GM04503 (cell line): ENCODE measurements at places on chromosomes 12 and 14.

DNA sequence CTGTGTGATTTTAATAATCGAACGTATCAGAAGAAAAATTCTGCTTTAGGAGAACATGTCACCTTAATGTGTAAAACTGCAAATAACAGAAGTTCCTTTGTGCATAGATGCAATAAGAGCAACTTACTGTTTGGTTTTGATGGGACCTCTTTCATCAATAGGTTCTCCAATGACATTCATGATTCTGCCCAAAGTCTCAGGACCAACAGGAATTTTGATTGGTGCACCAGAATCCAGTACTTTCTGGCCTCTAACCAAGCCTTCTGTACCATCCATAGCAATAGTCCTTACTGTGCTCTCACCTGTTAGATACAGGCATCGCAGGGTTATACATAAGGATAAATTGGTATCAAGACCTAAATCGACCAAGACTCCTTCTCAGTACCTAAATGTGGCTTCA, 1.1 kb downstream of the ATP5F1B start:
- no peak for DNase-seq

DNA sequence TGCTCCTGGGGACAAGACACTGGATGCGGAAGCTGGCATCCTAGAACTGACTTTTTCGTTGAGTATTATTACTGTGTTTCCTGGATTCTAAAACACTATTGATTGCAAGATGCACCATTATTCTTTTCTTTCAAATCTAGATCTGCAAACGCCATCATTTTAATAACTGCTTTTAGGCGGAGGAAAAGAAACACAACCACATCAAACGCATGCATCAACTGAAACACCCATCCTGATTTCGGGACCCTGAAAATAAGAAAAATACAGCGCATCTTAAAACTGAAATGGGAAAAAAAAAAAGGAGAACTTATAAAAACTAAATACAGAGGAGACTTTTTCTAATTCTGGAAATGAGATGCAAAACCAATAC, 103.7 kb upstream of the MAX start:
- no peak for DNase-seq

GRCh38 chr14:20383636-20384035, 29.7 kb downstream of the TEP1 start:
- DNase-seq, result no peak

- DNase-seq, result no peak
Observed at GRCh38 chr12:120078868-120079267, 37.7 kb downstream of the RAB35 start.

- DNase-seq, result no peak
Observed at GRCh38 chr12:26937443-26937862, 328 bp downstream of the INTS13 start.

DNA sequence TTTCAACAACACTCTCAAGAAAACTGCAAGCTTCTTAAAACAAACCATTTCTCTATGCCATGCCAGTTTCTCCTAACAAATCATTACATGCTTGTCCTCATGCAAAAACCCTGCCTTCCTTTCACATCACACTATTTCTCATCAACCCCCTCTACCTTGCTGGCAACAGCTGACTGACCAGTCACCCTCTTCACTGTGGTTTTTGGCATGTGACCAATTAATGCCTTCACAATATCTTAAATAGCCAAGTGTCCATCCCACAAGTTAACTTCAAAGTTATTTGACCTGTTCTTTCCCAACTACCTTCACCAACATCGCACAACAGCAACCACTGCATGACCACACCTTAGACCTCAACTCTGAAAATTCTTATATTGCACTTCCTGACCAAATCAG, 159.6 kb downstream of the CEP128 start:
- no peak for DNase-seq

GRCh38 chr14:92615451-92615850, 101.9 kb downstream of the RIN3 start:
- no peak for DNase-seq

- DNase-seq, result no peak
Observed at GRCh38 chr14:52660832-52661231, 34.5 kb downstream of the ERO1A start.

DNA sequence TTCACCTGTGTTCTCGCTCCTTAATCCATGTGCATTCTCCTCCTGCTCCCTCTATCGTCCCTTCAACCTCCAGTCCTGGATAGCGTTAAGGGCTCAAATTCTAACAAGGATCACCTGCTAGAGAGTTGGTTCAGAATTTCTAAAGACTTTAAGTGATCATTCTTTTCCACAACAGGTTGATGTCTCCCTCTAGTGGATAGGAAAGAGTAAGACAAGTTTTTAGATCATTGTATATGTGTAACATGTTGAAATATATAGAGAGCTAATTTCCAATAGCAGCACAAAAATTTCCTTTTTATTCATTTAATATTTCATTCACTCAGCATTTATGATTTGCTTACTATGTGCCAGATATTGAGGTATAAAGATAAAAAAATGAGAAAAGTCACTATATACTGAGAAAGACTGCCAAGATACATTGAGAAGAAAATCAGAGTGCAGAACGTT, 9.3 kb upstream of the ESR2 start:
- DNase-seq, result peak; percentile 13

DNA sequence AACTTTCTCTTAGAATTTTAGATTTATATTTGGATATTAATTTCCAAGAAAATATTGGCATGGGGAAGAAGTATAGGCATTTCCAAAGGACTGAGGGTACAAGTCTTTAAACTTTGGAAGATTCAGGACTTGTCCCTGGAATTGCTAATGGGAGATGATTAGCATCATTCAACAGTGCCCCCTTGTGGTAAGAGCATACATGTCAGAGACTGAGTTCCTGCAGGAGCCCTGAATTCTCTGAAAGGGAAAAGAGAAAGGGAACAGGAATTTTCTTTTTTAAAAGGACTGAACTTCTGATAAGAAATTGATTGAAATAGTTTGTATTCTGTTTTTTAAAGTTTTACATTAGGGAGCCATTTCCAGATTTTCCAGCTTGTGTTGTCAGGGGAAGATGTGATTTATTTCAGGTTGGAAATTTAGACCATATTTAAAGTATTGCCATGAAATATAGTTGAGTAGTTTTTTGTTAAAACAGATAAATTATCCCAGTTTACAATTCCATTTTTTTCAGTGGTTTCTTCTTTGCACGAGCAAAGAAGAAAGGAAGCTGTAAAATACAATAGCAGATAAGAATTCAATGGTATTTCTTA, 44.0 kb upstream of the REP15 start:
- DNase-seq, result peak; percentile 29

GRCh38 chr12:122215771-122216170, 10.1 kb downstream of the DIABLO start:
- no peak for DNase-seq

- no peak for DNase-seq
Observed at GRCh38 chr12:23851602-23852001, 97.9 kb downstream of the SOX5 start.

DNA sequence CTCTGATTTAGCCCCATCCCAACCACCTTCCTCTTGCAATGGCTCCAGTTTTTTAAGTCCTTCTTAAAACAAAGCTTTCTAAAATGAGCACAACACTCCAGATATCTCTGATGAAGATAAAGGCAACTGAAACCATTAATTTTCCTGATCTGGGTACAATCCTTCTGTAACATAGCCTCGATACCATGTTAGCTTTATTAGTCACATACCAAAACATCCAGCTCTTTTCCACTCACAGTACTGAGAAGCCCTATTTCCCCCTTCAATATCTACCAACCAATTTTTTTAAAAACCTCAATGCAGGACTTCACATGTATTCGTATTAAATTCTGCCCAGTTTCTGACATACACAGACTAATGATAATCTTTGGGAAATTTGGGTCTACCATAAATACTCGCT, 105.9 kb downstream of the MED13L start:
- no peak for DNase-seq

- no peak for DNase-seq
Observed at GRCh38 chr14:104243200-104243599, 104.8 kb downstream of the KIF26A start.

GRCh38 chr12:27284751-27285150, 40.7 kb downstream of the STK38L start:
- DNase-seq, result peak; percentile 57

DNA sequence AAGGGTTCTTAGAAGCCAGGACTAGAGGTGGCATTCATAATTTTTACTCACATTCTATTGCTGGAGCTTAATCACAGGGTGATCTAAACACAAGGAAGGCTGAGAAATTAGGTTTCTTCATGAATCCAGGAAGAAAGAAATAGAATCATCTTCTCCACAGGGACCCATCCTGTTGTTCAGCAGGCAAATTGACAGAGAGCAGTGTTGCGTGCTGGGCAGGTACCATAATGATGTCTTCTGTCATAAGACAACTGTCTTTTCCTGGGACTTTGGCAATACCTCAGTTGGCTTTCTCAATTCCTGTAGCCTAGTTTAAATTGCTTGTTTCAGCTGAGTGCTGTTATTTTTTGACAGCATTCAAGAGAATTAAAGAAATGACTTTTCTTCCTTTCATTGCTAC, 468.0 kb upstream of the SYT1 start:
- no peak for DNase-seq

DNA sequence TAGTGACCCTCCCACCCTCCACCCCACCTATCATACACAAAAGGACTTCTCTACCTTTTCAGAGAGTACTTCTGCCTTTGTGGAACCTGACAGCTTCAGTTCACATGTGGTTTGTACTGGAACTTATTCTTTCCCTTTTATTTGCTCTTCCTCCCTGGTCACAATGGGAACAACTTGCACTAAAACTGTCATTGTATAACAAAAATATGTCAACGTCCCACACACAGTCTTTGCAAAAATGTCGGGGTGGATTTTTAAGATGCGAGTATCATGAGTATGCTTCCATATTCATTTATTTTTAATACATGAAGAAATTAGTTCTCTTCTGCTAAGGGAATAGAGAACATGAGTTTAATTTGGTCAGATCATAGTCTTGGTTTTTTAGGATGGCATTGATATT, 45.6 kb upstream of the NELL2 start:
- no peak for DNase-seq

DNA sequence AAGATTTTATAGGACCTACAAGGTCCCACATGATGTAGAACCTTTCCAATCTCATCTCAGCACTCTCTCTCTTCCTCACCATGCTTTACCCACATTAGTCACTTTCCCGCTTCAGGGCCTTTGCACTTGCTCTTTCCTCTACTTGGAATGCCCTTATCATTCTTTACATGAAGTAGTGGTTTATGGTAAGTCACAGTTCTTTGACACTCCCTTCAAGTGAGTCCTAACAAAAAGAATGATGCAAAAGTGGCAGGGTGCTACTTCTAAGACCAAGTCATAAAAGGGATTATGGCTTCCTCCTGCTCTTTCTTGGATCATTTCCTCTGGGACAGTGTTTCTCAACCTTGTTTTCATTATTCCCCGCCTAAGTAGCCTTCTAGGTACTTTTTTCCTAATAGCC, 13.1 kb downstream of the TMBIM4 start:
- no peak for DNase-seq

DNA sequence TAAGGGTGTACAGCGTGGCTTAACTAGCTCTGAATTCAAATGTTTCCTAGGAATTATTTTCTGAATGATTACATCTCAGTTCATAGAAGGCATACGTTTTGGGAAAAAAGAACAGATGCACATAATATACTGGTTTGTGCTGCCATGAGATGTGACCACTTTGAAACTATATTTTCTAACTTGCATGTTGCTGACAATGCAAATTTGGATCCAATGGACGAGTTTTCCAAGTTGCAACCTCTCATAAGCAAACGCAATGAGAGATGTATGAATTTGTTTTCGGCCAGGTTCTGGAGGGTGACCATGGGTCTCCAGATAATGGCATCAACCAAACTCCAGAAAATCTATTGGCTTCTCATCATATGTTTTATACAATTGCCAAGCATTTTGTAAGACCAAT, 1445.4 kb downstream of the AACS start:
- no peak for DNase-seq

- DNase-seq, result no peak
Observed at GRCh38 chr12:20865873-20866272, 55.4 kb downstream of the SLCO1B3 start.

GRCh38 chr12:94284046-94284445, 135.7 kb downstream of the PLXNC1 start:
- no peak for DNase-seq

- no peak for DNase-seq
Observed at GRCh38 chr14:68530443-68530842, 262.4 kb downstream of the ZFP36L1 start.
